ENCODE measurements at places on chromosomes 6 and 20.

DNA sequence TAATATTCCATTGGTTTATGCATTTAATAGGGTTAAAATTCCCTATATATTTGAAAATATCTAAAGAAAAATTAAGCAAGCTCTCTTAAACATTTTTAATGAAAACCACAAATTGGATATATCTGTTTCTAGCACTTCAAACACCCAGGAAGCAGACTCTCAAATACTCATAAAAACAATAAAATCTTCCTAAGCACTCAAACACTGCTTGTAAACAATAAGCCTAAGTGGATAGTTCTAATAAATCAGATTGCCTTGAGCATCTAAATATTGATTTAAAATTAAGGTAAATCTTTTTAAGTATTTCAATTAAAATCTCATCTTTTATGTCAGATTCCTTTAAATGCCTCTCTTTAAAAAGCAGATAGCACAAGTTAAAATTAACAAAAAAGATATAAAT lies 254.4 kb downstream of the KCNQ5 start:
- no peak for DNase-seq

DNA sequence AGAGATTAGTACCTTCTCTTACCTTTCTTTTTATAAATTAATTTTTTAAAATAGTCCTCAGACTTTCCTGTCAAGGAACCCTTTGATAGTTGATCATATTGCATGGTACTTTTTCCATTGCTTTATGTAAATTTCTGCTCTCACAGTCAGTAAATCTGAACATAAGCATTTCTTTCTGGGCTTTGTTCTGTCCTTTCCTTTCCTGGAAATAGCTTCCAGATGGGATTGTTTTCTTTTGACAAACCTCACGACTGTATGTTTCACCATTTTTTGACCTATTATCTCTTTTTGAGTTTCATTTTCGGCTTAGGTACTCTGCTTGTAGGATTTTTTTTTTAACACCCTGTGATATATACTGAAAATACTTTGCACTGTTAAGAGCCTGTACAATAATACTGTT lies 32.6 kb downstream of the UTRN start:
- no peak for DNase-seq

GRCh38 chr6:170376386-170377043 lies 70.0 kb downstream of the FAM120B start:
- DNase-seq, result no peak

GRCh38 chr6:76776876-76777275 lies 686.4 kb downstream of the HTR1B start:
- DNase-seq, result no peak

GRCh38 chr6:64231928-64232327 lies 596.3 kb downstream of the PHF3 start:
- no peak for DNase-seq

- DNase-seq, result no peak
Measured at GRCh38 chr6:49462071-49462470, 982 bp downstream of the MMUT start.

GRCh38 chr6:113292646-113293422 lies 564.3 kb upstream of the MARCKS start:
- DNase-seq, result no peak

GRCh38 chr6:152552616-152553209 lies 84.4 kb downstream of the SYNE1 start:
- peak; percentile 39 for DNase-seq

- peak; percentile 72 for DNase-seq
Measured at GRCh38 chr6:35370124-35370741, 27.9 kb downstream of the PPARD start.

DNA sequence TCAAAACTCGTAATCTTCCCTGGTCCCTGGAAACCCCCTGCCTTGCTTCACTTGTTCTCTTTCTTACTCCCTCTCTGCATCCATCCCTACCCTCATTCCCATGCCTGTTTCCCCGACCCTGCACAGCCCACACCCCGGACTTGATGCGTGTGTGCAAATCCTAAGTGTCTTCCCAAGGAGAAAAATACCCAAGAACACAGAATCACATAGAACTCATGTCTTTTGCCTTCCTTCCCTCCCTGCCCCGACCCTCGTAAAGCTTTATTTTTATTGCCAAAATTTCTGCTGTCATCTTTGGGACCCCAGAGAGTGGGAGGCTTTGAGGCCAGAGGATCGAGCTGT lies 169.6 kb upstream of the PMEPA1 start:
- peak; percentile 58 for DNase-seq

GRCh38 chr6:2460216-2460745 lies 214.9 kb upstream of the GMDS start:
- no peak for DNase-seq

DNA sequence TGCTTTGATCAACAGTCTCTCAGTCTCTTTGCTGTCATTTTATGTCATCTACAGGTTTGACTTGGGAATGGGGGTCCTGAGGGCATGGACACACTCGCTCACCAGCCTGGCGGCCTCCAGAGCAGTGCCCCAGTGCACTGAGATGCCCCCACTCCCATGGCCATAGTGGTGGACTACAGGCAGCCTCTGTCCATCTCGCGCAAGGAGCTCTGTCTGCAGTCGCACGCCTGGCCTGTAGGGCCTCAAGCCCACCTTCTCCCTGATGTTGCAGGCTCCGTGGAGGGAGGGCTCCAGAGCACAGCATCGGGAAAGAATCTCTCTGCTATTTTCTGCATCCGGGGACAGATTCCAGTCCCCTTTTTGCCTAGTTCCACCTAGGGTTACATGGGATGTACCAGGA lies 22.6 kb downstream of the DDO start:
- DNase-seq, result no peak

GRCh38 chr6:3943331-3943765 lies 94.2 kb downstream of the FAM50B start:
- DNase-seq, result no peak

GRCh38 chr20:52083627-52084232 lies 107.8 kb downstream of the ZFP64 start:
- DNase-seq, result peak; percentile 40

DNA sequence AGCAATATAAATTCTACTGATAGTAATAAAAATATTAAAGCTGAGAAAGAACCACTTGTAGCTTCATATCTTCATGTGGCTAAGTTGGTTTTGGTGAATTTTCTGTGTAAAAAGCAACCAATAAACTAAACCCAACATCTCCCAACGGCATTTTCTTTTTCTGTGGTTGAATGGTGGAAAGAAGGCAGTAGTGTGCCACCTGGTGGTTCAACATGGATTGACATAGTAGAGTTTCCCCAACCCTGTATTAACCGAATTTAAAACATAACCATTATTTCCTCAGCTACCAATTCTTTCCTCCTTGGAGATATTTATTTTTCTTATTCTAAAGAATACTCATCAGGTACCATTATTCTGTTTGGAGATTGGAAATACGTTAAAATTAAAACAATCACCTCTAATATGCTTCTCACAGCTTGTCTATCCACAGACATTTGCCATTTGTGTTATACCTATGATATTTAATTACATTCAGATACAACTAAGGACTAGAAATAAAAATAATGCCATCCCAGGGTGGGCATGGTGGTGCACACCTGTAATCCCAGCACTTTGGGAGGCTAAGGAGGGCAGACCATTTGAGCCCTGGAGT lies 117.1 kb upstream of the EEF1E1 start:
- DNase-seq, result no peak

DNA sequence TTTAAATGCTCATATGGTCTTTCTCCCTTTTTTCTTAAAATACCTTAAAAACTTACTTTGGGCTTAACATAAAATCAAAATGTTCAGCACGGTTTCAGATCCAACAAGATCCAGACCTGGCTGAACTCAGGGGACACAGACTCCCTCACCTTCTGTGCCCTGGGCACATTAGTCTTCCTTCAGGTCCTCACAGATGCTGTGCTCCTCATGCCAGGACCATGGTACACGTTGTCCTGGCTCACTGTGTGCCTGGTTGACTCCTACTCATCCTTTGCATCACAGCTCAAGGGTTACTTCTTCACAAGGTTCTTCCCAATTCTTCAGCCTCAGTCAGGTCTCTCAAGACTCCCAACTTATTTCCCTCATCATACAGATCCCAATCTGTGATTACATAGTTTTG lies 73.6 kb upstream of the TCF21 start:
- DNase-seq, result no peak

DNA sequence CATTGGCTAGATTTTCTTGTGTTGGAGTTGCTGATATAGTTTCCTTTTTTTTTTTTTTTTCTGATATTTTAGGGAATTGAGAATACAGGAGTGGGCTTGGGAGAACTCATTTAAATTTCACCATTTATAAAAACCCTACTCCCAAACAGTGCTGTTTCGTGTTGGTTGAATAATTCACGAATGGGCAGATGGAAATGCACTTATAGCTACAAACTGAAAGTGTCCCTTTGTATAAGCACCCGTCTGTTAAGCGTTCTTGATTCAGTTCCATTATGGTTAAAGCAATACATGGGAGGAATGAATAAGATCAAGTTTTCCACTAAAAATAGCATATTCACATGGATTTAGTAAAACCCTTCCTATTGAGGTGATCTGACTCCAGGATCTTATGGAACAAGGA lies 122.2 kb upstream of the ARG1 start:
- DNase-seq, result no peak

DNA sequence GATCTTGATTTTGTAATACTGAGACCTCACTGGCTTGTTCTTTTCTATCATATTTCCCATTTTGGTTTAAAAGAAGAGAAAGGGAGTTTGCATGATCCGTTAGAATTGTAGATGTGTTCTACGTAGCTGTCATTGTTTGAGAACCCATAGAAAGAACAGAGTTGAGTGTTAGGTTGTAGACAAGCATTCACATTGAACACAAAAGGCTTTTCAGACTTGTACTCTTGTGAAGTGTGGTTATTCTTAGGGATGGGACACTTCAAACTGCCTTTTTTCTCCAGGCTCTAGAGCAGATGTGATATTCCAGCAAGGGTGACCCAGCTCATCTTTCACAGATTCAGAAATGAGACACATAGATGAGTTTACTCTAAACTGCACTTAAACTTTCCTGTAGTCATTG lies 19.9 kb downstream of the FOXO3 start:
- no peak for DNase-seq

DNA sequence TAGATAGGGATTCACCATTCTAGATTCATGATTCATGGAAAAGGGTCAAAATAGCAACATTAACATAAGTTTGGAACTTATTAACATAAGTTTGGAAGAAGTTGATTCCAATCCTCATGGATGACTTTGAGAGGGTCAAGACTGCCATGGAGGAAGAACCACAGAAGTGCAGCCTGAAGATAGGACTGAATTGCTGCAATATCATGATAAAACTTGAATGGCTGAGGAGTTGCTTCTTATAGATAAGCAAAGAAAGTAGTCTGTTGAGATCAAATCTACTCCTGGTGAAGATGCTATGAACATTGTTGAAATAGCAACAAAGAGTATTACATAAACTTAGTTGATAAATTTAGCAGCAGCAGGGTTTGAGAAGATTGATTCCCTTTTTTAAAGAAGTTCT lies 62.2 kb downstream of the GMDS start:
- no peak for DNase-seq

DNA sequence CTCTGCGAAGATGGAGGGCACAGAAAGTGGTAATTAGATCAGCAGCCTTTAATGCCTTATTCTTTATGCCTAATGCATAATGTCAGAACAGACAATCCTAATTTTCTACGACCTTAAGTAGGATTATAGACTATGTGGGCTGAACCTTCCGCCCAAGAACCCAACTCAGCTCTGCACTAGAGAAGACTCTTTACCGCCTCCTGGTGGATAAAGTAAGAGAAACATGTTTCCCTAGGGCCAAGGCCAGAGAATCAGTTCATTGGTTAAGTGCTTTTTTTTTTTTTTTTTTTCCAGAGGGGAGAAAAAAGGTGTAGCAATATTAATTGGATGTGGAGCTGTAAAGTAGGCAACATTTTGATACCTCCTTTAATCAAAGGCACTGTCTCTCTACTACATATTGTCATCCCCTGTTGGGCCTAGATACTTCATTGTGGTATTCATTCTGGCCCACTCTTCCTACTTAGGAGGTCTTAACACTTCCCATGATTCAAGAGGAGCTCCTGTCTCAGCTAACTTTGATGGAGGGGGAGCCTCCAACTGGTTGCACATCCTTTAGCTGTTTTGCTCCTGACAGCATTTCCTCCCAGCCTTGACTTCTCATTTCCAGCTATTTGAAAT lies 124.9 kb upstream of the NRN1 start:
- DNase-seq, result no peak

- no peak for DNase-seq
Measured at GRCh38 chr6:49636713-49637349, at the start of gene RHAG. TSS of gene RHAG (minus strand) at chr6:49636839. CDS start at chr6:49636812, 27 bp downstream.

- DNase-seq, result no peak
Measured at GRCh38 chr6:5208057-5208456, 52.7 kb downstream of the LYRM4 start.

DNA sequence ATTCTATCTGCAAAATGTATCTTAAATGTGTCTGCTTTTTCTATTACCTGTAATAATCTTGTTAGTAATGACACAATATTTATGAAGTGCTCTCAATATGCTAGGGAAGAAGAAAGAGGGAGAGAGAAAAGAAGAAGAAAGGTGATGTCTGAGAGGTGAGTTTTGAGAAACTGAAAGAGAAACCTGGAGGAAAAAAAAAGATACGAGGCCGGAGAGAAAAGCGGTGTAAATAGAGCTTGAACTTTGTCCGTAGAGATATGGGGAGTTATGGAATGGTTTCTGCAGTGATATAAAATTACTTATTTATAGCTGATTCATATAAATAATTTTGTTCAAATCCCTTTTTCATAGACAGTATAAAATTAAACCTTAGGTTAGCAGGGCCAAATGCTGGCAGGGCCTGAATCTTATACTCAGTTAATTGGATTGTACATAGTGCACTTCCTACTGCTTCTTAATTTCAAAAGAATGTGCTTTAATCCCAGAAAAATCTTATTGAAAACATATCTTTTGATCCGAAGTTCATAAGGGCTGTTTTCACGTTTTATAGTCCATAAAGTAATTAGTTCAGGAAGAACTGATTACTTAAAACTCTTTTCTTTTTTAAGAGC lies 43.0 kb downstream of the MYB start:
- no peak for DNase-seq

DNA sequence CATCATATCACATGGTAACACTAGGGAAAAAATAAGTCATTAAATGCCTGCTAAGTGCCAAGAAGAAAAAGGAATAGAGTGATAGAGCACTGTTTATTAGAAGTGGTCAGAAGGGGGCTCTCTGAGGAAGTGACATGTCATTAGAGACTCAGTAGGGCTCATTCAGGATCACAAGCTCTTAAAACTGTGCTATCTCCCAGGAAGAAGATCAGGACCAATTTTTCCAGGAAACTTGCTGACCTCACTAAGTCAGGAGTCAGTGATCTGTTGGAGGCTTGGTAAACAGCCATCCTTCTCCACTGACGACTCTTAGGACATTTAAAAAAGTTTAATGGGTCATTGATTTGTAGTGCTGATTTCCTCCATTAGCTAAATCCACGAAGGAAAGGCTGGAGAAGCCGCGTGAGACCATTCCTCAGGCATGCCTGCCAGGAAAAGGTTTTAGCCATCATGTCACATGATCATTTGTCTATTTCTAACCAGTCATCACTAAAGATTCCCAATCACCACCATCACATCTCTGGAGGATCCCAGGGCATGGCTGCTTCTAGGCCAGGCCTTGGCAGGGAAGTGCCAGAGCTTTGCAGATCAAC lies 5.9 kb upstream of the PTPN1 start:
- peak; percentile 68 for DNase-seq

- no peak for DNase-seq
Measured at GRCh38 chr20:17992224-17992637, 23.4 kb downstream of the MGME1 start.

- DNase-seq, result no peak
Measured at GRCh38 chr20:16158976-16159286, 414.3 kb downstream of the KIF16B start.

- DNase-seq, result no peak
Measured at GRCh38 chr6:168851460-168852375, 401.9 kb downstream of the THBS2 start.

- DNase-seq, result no peak
Measured at GRCh38 chr6:104613416-104614001, 246.2 kb downstream of the HACE1 start.

All from lower leg skin (tissue), 4 donors.